ENCODE measurements at places on chromosomes 2 and 18.
A peak's percentile ranks its signal among the peaks of the same experiment; 100 is the strongest.

DNA sequence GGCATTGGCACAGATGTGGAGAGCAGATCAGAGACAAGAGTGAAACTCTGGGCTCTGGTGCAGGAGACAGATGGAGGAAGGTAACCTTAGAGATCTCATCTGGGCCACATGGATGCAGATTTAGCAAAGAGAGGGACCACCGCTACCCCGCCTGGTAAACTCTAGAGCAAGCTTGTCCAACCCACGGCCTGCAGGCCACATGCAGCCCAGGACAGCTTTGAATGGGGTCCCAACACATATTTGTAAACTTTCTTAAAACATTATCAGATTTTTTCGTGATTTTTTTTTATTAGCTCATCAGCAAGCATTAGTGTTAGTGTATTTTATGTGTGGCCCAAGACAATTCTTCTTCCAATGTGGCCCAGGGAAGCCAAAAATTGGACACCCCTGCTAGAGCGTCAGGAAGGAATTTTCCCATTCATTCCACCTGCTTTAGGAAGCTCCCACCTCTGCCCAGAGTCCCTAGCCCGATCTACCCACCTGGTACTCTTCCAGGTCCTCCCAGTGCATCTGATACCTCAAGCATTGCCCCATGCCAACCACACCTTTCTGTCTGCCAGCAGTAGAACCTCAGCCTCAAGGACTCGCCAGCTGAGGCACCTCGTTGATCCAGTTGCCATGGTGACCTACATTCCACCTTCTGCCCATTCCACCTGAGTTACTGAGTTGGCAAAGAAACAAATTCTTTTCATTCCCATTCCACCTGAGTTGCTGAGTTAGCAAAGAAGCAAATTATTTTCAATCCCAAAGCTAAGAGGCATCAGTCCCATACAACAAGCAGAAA lies at the start of gene CIB4:
Gene CIB4, minus strand, starts transcription at position 586 of the 784 bp plus-strand sequence. Its CDS starts 52 bp downstream, at position 534.
- no peak for DNase-seq

DNA sequence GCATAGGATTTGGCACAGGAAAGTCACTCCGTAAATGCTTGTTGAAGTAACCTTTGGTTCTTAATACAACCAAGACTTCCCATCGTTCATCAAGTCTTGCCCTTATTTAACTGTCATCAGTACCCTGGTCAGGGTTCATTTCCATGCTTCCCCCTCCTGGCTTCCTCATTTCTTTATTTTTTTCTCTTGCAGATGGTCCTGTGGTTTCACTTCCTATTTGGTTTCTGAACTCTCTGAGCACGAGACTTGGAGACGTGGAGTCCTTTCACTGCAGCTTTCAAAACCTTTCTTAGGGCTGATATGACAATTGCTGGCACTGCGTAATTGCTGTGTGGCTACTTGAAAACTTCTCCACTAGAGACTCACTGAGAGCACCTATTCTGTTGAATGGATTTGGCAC lies 59.9 kb upstream of the PID1 start:
- no peak for DNase-seq

- DNase-seq = no peak
These were observed 183.6 kb downstream of the SH3BP4 start for GRCh38 chr2:235135195-235135965.

DNA sequence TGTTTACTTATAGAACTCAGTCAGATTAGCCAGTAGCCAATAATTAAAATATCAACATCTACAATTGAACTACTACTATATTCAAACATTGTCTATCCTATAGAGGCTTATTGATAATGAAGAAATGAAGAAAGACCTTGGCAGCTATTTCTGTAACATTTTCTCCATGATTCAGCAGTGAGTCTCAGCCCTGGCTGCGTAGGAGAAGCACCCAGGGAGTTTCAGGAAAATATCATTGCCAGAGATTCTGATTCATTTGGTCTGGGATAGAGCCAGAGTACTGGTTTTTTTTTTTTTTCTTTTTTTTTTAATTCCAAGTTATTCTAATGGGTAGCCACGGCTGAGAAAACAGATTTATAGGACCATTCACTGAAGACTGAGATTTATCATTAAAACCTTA lies 404.8 kb downstream of the TXNL1 start:
- no peak for DNase-seq

GRCh38 chr18:33577685-33578517 lies at the start of gene ASXL3:
Gene ASXL3 (plus strand): TSS chr18:33578219. CDS start chr18:33578632, 413 bp downstream.
- peak; percentile 71 for DNase-seq

DNA sequence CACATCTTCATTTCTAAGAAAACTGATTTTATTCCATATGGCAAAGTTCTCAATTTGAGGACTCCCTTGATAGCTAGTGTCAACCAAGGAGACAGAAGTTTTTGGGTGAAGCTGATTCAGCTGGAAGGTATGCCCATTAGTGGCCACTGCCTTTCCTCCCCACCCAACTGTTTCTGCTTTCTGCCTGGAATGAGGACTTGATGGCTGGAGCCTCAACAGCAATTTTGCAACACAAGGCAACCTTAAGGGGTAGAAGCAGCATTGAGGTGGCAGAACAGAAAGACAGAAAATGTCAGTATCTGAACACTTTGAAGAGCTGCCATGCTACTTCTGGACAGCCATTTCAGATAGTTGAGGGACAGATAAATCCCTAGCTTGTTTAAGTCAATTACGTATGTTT lies 47.0 kb downstream of the INHBB start:
- no peak for DNase-seq

DNA sequence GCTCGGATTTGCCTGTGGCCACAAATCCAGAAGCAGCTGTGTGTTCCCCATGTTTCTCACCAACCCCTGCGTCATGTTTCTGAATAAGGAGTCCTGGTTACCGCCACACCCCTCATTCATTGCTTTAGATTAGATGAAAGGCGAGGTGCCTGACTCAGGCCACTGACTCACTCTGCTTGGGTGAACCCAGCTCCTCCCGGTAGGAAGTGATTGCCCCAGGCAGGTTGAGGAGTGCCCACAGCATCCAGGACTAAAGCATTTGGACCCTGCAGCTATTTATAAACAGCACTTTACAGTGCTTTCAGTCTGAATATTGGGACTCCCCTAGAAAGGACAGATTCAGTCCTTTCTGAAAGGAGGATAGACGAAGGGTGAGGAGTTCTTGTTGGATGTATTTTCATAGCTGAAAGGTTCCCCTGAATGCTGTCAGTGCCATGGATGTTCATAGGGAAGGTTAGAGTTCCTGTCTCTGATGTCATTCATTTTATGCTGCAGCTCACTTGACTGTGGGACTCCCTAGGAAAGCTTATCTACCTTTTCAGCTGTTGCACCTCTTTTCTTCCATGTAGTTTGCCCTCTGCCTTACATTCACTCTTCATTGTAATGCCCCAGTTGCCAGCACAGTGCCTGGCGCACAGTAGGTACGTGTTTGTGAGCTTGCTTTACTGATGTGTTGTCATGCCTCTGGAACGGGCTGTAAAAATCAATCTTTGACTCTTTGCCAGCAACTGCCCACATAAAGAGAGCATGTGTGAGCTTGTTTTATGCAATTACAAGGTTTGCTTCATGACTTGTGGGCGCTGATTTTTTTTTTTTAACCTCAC lies 14.9 kb downstream of the ITGA6 start:
- DNase-seq = no peak

- DNase-seq = no peak
These were observed 16.6 kb upstream of the RPE start for GRCh38 chr2:209985874-209986273.

GRCh38 chr2:71526975-71527374 lies 73.6 kb downstream of the DYSF start:
- no peak for DNase-seq

DNA sequence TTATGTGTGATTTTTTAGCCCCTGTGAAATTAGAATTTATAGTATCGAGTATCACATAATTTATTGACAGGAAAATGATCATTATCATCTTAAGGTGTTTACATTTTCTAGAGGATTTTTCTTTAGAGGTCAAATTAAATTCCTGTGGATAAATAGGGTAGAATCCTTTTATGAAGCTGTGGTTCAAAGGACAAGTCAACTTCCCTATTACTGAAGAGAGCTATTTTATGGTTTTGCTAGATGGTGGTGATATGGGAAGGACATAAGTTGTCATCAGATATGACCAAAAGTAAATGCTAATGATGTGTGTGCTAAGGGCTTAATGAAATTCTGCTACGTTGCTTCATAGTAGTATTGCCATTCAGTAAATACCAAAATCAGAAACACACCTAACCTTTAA lies 80.1 kb downstream of the EML4 start:
- DNase-seq = no peak

DNA sequence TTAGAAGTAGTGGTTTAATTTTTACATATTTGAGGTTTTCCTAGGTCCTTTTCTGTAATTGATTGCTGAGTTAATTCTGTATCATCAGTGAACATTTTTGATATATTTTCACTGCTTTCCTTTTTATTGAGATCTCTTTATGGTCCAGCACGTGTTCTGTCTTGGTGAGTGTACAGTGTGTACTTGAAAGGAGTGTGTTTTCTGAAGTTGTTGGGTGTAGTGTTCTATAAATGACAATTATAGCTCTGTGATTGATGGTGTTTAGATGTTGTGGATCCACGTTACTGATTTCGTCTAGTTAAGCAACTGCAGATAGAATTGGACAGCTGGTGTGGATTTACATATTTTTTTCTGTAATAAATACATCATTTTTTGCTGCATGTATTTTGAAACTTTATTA lies 32.7 kb downstream of the AGFG1 start:
- DNase-seq = no peak

DNA sequence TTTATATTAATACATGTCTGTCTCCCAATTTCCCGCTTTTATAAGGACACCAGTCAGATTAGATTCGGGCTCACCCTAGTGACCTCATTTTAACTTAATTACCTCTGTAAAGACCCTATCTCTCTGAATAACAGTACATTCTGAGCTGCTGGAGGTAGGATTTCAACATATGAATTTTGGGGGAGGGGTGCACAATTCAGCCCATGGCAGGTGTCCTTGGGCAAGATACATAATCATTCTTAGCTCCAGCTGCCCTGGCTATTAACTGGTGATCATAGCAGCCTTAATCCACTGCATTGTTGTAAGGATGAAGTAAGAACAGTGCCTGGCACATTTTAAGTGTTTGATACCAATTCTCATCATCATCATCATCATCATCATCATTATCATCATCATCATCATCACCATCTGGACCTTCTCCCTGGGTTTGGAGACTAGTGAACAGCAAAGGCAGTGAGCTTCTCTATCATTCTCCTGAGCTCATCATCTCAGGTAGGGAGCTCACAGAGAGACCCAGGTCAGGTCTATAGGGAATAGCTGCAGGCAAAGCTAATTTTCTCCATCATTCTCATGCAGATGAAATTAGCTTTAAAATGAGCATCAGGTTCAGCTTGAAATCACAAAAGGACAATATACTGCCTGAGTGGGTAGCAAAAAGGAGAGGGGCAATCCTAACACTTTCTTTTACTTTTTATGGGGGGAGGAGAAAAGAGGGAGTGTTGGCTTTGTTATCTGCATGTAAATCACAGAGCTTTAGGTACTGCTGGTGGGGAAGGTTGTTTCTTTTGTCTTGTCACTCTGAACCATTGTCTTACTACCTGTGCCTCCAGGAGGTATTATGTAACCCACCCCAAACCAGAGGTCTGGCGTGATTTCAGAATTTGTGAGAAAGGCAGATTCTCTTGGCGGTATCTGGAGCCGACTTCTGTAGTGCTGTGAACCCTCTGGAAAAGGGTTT lies 125.5 kb upstream of the SPRED2 start:
- DNase-seq = no peak

DNA sequence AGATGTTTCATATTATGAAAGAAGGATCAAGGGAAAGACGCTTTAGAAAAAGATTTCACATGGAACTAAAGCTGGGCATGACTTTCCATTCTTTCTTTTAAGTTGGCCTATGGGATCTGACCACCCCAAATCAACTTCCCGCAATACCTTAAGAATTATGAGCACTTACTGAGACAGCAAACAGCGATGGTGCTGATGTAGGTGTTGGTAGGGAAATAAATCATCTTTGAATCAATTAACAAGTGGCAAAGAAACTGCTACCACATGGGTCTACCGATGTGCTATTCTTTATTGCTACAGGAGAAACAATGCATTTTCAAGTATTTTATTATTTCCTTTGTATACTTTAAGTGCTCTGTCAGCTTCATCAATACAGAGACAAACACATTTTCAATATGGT lies 239.6 kb downstream of the PIEZO2 start:
- no peak for DNase-seq

GRCh38 chr2:38155-38554 lies 8.2 kb downstream of the FAM110C start:
- DNase-seq = no peak

All from ovary (tissue), 10 donors.